Fibroblast of upper back skin (primary cell): ENCODE measurements at places on chromosomes 11 and 22.

GRCh38 chr11:1532606-1533341 is 39.3 kb downstream of the DUSP8 start:
- DNase-seq = peak; percentile 13

GRCh38 chr11:132957881-132958280 is 574.4 kb downstream of the OPCML start:
- DNase-seq = no peak

DNA sequence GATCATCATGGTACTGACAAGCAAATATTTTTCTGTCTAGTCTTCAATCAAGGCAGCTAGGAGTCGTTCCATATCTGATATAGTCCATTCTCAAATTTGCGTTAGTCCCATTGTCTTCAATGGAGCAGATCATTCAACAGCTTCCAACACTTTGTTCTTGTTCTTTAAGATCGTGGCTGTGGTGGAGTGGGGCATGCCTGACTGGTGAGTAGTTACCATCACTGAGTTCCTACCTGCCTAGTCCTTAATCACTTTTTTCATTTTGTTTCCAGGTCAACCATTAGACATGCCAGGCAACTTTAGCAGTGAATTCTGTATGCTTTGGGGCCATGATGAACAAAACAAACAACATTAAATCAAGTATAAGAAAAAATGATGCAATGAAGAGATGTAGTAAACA is 693.1 kb upstream of the KIRREL3 start:
- no peak for DNase-seq

DNA sequence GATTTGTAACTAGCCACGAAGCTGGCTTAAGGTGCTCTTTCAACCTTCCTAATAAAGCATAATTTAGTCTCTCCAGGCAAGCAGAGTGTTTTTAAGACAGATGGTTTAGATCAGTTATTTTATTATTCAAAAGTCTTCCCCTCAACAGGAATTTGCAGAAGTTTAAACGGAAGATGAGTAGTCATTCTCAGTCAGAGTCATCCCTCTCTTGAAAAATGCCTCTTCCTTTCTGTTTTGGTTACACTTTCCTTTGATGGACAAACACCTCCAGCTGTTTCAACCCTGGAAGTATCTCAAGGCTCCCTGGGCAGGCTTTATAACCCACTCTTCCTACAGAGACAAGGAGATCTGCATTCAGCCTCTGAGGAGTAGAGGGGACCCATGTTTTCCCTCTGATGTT is 60.3 kb upstream of the POU2AF2 start:
- peak; percentile 71 for DNase-seq

- no peak for DNase-seq
Measured at GRCh38 chr11:428295-428694, 13.5 kb upstream of the SIGIRR start.

DNA sequence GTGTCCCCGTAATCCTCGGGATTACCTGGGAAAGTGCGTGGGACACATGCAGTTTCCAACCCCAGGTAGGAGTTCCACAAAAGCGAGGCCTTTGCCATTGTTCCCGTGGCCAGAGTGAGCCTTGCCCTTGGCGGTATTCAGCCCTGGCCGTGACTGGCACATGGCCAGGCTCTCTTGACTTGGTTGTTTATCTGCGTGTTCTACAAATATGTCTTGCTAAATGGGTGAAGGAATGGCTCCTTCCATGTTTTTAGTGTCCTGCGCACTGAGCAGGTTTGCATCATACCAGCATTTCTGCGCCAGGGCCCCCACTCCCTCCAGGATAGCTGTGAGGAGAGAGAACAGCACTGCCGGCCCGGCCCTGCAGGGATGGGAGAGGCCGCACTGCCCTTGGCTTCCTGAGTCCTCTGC is 20.0 kb downstream of the POLR3H start:
- DNase-seq = no peak

GRCh38 chr11:3838504-3838903 is 2.3 kb downstream of the RHOG start:
- no peak for DNase-seq

DNA sequence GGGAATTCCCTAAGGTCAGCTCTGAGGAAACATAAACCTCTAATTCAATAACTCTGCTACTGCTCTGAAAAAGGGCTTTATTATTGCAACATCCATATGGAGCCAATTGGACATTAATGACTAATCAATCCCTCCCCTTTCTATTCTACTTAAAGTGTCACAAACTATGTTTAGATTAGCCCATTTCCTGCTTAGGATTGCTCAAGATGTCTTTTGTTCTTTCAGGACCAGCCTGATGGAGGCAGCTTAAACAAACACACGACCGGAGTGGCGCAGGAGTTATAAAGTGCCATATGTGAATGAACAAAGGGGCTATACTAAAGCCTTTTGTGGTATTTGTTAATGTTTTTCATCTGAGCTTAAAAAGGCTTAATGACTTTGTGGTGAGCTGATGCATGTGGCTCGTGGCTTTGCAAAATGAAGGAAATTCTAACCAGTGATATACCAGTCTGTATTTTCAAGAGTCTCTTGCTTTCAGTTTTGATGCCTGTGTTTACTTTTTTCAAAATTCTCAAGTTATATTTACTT is 354.4 kb downstream of the SOX6 start:
- peak; percentile 98 for DNase-seq

- no peak for DNase-seq
Measured at GRCh38 chr22:48845356-48845936, 982.2 kb downstream of the BRD1 start.

DNA sequence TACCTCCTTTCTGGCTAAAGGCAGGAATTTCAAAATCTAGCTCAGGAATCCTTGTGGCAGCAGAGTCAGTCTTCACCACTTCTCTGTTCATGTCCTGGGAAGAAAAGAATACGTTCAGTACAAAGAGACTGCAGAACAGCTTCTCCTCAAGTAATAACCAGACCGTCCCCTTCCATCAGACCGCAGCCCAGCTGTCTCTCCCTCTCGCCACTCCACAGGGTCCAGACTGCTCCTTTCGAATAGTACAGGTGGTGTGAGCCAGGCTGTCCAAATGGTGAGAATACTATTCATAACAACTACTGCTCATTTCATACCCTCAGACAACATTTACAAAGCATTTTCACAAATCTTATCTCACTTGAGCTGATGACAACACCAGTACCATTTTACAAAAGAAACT is 857 bp downstream of the ZPR1 start:
- no peak for DNase-seq

DNA sequence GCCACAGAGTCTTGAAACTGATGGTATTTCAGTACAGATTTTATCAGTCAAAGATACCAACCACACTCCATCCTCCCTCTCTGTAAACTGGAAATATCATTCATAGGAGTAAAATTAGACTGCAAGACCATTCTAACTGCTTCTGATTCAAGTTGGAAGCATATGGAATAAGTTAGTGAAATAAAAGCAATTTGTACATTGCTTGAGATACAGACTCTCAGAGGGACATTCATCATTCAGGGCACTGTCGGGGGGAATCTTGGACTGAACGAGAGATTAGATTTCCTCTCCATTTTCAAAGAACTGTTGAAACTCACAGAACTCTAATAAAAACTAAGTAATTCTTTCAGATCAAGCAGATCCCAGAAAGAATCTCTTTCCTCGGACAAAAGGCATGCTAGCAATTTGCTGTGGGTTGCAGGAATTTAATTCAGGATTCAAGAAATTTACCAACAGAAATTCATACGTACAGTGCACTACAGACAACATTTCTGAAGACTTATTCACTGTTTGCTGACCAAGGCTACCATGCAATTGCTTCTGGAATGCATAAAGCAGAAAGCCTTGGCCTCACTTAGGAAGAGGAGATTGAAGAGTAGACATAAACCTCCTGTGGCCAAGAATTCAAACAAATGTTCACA is 34.1 kb downstream of the PAMR1 start:
- DNase-seq = peak; percentile 98

DNA sequence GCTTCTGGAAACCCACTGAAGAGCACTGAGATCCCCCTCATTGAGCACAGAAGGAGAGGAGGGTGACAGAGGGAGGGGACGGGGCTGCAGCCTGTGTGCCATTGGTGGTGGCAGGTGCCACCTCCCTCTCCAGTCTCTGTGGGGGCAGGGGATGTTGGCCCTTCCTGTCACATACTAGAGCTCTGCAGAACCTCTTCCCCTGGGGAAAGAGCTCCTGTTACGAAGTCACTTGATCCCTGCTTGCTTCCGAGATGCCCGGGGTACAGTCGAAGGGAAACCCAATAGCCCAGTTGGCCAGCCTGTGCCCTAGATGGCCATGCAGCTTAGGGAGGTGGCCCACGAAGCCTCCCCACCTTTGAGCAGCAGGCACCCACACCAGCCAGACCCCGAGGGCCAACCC is 29.4 kb downstream of the DAGLA start:
- DNase-seq = no peak

- DNase-seq = peak; percentile 60
Measured at GRCh38 chr22:26552466-26552865, 37.5 kb downstream of the TPST2 start.
